ENCODE measurements at places on chromosomes 5 and 9.
A peak's percentile ranks its signal among the peaks of the same experiment; 100 is the strongest.

- no peak for DNase-seq
Measured at GRCh38 chr5:122944051-122944450, 92.5 kb downstream of the PPIC start.

DNA sequence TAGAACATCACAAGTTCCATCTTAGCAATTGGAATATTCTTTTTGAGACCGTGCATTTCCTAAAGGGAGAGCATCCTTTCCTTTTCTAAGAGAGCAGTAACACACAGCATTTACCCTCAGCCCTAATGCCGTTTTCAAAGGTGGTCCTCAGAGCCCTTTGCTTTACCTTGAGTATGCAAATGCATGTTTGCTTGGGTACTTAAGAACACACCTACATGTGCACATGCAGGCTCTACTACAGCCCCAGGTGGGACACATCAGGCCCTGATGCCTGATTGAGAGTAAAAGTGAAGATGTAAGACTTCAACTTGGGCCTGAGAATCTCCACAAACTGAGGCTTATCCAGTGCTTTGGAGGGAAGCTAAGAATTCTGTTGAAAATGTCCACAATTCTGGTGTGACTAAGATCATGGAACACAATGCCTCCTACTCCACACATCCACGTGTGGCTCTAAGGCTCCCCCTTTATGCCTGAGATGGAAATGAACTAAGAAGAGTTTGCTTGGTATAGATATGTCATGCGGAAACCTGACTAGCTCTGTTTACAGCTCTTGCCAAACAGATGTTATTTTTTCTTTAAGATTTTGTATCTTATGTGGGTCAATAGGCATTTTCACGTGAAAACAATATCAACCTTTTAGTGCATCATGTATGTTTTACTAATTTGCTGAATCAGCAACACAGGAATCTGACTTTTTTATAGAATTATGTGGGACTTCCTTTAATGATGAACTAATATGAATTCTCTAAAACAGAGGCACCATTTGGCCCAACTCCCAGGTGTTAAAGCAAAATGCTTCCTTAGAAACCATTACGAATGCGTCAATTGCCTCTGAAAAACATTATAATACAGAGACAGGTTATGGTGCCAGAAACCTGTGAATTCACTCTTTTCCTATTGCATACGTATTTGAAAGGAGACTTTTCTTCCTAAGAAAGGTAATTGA, 48.9 kb upstream of the SLC2A8 start:
- DNase-seq, result no peak

DNA sequence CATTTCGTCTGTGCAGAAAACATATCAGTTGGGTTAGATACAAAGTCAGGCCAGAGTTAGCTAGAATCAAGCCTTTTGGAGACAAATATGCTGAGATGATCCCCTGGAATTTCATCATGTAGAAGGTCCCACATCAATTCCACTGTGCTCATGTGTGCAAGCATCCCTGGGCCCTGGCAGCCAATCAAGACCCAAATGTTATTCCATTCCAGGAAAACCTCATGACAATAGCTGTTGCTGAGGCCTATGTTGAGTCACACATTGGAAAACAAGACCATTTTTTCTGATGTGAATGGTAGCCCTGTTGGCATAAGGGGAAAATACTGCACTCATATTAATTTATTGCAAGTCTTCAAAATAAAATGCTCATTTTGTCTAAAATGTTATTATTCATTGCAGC, 11.5 kb downstream of the SPOCK1 start:
- no peak for DNase-seq

DNA sequence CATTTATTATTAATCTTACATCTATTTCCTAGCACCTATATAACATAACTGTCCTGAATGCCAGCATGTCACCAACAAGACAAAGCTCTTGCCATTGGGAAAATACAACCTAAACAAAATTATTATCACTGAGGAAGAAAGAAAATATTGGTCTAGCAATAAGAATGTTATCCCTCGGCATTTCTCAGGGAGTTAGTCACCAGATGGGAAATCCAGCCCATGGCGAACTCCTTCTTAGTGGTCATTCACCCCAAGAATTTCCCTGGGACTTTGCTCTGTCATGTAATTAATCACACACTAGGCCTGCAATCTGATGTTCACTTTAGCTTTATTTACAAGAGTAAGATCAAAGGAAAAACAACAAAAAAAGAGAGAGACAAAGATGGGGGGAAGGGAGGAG, 56.1 kb upstream of the TAS2R1 start:
- peak; percentile 13 for DNase-seq

DNA sequence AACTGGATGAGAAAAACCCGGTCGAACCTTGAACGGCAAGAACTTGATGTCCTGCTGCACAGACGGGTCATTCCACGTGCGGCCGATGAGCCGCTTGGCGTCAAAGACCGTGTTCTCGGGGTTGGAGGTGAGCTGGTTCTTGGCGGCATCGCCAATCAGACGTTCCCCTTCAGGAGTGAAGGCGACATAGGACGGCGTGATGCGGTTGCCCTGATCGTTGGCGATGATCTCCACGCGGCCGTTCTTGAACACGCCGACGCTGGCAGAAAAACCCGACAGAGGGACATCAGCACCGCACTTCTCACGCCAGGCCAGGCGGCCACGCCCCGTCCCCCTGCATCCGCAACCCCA, 519 bp downstream of the HSPA5 start:
- no peak for DNase-seq

GRCh38 chr9:121277026-121277425, 9.1 kb downstream of the GSN start:
- no peak for DNase-seq

- DNase-seq, result no peak
Measured at GRCh38 chr9:93209097-93209496, 25.2 kb downstream of the WNK2 start.

Data from brain pericyte (primary cell).